ENCODE measurements at places on chromosomes 7 and 10.

DNA sequence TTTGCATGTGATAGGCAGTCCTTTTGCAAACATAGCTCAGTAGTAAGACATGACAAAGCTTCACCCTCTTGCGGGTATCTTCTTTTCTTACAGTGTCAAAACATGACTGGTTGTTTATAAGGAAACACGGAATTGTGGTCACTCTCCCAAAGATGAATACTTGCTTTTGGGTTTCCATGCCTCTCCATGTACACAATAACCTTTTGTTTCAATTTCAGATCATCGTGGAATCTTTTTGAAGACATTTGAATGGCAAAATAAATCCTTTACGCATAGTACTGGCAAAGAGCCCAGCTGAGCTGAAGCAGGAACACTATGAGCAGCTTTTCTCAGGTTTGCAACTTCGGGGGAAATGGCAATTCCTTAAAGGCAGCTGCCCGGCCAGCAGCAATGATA lies 156.8 kb upstream of the FRMD4A start:
- no peak for DNase-seq

DNA sequence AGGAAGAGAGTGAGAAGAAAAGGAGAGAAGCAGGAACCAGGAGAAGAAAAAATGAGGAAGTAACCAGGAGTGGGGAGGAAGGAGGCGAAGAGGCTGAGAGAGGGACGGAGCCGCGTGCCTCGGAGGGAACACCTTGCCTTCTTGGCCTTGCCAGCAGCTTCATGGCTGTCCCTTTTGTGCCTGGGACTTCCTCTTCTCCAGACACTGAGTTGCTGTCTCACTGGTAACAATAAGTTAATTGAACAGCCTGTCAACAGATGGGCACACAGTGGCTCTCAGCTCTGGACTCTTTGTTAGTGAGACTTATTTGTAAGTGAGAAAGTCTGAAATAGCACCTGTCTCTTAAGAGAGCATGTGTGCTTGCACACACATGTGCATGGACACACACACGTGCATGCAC lies 83.2 kb downstream of the GATA3 start:
- no peak for DNase-seq

- no peak for DNase-seq
Measured at GRCh38 chr7:156969972-156970420, 20.5 kb downstream of the NOM1 start.

GRCh38 chr10:29709484-29710002 lies 74.8 kb upstream of the SVIL start:
- no peak for DNase-seq

DNA sequence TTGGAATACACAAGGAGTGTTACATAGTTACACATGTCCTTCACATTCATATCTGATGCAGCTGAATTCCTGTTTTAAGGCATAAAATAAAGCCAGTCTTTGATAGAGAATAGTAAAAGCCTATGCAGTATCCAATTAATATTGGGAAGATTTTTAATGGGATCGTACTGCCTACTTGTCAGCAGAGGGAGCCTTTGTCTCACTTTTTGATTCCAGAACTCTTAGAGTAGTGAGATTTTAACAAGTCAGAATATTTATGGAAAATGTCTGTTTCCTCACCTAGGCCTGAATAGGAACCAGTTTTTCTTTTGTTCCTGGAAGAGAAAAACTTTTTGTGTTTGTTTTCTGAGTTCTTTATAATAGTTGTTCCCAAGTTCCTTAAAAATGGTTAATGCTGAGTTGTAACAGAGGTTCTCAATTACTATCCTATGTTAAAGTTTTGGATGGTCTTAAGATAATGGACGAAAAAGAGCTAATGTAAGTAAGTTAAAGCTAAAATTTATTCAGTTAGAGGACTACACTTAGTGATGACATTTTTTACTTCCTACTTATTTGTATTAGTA lies 114.0 kb downstream of the BBS9 start:
- no peak for DNase-seq

GRCh38 chr10:61779950-61780659 lies 117.4 kb downstream of the CABCOCO1 start:
- DNase-seq: no peak

DNA sequence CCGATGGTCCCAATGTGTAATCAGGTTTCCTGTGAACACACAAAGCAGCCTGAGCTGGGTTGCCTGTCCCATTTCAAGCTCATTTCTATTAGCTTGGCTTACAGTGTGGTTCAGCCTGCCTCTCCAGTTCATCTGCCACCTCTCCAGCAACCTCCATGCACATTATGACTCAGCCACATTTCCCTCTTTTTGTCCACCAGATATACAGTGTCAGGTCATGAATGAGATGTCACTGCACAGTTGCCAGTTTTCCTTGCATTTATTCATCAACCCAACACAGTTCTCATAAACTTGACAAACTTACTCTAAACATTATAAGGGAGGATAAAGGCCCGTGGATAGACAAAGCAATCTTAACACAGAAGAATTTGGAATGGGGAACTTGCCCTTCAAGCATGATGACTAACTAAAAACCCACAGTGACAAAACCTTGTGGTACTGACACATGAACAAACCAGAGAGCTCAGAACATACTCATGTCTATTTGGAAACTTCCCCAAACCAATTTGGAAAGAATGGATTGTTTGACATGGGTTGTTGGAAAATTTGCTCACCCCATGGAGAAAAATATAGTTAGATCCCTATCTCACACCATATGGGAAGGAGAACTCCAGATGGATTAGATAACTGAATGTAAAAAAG lies 2.5 kb upstream of the CFAP58 start:
- DNase-seq: no peak

- no peak for DNase-seq
Measured at GRCh38 chr7:44307905-44308595, 17.3 kb downstream of the CAMK2B start.

DNA sequence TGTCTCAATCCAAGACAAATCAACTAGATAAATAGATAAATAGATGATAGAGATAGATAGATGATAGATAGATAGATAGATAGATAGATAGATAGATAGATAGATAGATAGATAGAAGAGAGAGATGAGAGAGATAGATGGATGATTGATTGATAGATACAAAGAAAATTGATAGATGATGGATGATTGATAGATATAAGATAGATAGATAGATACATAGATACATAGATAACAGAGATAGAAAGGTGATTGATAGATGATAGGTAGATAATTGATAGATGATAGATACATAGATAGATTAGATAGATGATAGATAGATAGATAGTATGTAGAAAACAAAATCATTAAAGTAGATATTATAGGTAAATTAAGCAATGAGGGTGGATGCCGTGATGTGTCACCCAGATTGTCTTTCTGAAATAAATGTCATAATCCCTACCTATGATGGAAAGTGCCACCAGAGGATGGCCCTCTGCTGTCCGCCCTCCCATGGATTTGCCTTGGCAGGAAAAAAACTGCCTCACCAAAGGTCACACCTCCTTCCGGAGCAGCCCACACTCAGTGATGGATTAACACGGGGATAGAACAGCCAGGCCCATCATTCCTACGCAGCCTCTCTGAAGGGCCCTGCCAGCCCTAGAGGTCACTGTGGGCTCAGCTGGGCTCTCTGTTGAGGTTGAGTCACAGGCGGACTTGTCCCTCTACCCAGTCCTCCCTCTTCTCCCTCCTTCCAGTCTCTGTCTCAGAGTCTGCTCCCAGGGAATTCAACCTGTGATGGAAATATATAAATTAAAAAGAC lies 50.8 kb downstream of the KCNH2 start:
- DNase-seq: no peak

- DNase-seq: no peak
Measured at GRCh38 chr7:116595063-116595462, 70.2 kb downstream of the CAV1 start.

DNA sequence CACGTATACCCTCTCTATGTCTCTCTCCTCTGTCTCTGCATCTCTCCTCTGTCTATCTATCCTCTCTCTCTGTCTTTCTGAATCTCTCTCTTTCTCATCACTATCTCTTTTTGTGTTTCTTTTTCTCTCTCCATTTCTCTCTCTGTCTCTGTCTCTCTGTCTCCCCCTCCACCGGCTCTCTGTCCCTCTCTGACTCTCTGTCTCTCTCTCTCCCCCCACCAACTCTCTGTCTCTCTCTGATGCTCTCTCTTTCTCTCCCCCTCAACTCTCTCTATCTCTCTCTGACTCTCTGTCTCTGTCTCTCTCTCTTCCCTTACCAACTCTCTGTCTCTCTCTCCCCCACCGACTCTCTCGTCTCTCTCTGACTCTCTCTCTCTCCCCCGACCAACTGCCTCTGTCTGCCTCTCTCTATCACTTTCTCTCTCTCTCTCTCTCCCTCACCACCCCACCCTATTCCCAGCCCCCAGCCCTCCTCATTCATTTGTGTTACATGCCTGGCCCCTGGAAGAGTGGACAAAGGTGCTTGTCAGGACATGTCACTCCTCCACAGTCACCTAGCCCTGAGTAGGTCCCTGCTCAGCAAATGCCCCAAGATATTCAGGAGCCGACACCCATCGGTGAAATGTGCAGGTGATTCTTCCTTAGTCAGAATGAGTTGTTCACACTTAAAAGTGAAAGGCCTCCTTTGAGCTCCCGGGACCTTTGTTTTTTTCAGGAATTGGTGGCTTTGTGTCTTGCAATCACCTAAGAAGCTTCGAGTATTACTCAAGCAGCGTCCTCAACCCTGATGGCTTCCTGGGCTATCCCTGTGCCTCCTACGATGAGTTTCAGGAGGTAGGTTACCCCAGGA lies 13.6 kb downstream of the PNLIPRP2 start:
- DNase-seq: no peak

DNA sequence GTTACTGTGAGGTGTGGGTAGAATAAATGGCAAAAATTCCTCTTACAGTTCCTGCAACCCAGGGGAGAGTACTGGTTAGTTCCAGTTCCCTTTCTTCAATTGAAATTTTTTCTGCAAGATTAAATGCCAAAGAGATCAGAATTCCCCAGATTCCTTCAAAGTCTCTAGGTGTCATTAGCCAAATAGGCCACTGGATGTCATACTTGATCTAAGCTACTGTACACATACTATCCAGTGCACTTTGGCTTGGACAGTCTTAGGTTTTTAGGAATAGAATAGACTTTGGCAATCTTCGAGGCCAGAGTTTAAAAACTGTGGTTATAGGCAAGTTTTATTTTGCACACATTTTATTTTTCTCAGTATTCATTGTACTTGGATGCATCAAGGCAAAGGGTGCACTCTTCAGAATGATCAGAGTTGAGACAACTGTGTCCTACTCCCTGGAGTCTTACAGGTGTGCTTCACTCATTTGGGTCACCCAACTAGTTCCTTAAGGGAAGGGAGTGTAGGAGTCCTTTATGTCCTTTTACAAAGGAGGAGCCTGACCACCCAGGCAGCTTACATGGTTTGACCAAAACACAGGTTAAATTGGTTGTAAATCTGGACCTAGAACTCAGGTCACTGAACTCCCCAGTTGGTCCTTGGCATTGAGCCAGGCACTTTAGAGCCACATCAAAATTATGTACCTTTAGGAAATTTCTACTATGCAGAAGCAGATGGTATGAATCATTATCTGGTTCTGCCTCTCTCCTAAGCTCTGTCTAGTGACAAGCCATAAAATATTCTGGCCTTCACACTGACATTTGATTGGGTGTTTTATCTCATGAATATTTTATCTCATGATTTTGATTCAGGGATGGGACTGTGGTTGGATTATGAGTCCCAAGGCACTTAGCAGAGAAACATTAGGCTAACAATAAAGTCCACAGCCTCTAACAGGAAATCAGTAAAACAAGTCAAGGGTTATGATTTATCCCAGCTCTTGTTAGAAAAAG lies 49.5 kb downstream of the ASAH2B start:
- DNase-seq: peak; percentile 7

DNA sequence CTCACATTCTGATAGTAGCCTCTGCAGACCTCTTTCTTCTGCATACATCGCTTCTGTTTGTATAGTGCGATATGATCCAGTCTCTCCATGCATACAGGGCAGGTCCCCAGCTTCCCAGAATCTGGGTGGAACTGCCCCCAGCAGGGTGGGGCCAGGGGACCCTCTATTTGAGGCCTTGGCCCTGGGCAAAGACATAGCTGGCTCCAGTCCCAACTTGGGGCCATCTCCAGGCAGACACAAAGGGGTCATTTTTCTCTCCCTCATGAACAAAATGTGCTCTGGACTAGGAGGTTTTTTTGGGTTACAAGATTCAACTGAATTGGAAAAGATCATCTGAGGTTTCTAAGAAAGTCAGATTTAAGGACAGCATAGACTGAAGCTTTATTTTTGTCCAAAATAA lies 21.1 kb upstream of the HSPA12A start:
- DNase-seq: no peak

DNA sequence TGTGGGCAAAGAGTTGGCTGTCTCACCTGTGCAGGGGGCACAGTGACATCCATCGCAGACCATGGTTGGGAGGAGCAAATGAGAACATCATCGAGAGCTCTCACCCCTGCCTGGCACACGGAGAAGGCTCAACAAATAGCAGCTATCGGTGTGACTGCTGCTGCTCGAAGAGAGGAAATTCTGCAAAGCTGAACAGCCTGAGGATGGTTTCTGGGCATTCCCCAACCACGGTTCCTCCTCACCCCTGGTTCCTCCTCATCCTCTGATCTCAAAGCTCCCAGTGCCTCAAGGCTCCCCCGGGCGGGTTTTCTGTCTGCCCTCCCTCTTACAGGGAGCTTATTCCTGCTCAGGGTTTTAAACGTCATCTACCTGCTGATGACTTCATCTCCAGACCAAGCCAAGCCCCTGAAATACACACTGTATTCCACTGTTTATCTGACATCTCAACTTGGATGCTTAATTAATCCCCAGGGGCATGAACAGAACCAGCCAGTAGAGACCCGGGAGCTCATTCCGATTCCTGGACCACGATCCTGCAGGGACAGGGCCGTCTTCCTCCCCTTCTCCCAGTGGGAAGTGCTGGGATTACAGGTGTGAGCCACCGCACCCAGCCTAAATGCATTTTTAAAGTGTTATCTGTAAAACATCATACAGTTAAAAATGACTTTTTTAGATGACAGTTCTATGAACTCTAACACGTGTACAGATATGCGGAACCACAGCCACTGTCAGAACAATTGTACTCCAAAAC lies 19.5 kb upstream of the NOM1 start:
- no peak for DNase-seq

- no peak for DNase-seq
Measured at GRCh38 chr7:45187089-45187945, 29.7 kb downstream of the RAMP3 start.

DNA sequence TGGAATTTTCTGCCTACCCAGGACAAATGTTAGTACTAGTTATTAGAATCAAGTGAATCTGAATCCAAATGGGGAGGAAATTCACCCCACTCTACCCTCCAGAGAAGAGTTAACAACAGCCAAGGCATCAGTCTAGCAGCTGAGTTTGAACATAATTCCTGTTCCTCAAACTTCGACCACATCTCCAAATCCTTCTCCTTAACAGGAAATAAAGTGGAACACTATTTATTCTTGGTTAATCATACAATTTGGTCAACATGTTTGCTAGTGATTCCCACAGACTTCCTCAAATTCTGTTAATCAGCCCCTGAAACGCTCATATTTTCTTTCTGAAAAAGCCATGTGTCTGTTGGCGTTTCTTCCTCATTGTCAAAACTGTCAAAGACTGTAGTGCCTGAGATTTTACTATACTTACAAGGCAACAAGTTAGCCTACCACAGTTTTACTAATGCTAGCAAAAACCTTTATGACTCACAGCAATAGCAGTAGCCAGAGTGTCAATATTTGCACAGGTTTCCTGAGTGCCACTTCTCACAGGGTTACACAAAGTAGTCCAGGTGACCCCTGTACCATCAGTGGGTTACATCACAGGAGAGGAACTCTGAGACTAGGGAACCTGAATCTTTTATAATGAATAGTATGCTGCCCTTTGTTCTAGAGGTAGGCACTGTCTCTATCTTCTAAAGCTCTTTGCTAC lies 202.9 kb downstream of the GRM3 start:
- DNase-seq: no peak

GRCh38 chr10:69276503-69276902 lies 1.8 kb upstream of the HK1 start:
- DNase-seq: no peak

Measured in HS-27A (cell line).